ENCODE measurements at places on chromosomes 11 and 22.
A peak's percentile ranks its signal among the peaks of the same experiment; 100 is the strongest.

DNA sequence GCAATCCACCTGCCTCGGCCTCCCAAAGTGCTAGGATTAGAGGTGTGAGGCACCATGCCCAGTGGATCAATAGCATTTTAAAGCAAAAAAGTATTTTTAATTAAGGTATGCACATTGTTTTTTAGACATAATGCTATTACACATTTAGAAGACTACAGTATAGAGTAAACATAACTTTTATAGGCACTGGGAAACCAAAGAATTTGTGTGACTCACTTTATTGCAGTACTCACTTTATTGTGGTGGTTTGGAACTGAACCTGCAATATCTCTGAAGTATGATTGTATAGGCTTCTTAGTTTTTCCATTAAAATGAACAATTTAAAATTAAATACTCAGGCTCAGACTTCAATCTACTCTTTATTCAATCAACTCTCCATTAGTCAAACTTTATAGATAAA lies 17.5 kb upstream of the CD3E start:
- DNase-seq: no peak

- no peak for DNase-seq
Observed at GRCh38 chr22:20802452-20802851, 28.5 kb downstream of the SERPIND1 start.

DNA sequence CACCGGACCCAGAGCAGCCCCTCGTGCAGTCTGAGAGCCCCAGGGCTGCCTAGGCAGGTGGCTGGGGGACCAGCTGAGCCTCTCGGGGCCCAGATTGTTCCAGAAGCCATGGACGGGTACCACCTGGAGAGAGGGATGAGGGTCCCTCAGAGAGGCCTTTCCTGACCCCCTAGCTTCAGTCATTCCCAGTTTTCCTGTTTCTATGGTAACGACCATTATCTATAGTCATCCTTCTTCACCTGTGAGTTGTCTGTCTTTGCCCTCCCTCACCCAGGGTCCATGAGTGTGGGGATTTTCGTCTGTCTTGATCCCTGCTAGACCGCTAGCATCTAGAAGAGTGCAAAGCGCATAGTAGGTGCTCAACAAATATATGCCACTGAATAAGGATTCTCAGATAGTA lies 76.3 kb upstream of the TCF20 start:
- no peak for DNase-seq

DNA sequence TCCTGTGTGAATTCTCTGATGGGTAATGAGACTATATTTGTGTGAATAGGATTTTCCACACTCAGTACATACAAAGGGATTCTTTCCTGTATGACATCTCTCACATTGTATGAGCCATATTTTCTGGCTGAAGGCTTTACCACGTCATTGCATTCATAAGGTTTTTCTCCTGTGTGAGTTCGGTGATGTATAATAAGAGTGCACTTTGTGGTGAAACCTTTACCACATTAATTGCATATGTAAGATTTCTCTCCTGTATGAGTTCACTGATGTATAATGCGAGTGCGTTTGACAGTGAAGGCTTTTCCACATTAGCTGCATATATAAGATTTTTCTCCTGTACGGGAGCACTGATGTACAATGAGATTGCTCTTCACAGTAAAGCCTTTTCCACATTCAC lies 455.4 kb upstream of the CNTN5 start:
- no peak for DNase-seq

DNA sequence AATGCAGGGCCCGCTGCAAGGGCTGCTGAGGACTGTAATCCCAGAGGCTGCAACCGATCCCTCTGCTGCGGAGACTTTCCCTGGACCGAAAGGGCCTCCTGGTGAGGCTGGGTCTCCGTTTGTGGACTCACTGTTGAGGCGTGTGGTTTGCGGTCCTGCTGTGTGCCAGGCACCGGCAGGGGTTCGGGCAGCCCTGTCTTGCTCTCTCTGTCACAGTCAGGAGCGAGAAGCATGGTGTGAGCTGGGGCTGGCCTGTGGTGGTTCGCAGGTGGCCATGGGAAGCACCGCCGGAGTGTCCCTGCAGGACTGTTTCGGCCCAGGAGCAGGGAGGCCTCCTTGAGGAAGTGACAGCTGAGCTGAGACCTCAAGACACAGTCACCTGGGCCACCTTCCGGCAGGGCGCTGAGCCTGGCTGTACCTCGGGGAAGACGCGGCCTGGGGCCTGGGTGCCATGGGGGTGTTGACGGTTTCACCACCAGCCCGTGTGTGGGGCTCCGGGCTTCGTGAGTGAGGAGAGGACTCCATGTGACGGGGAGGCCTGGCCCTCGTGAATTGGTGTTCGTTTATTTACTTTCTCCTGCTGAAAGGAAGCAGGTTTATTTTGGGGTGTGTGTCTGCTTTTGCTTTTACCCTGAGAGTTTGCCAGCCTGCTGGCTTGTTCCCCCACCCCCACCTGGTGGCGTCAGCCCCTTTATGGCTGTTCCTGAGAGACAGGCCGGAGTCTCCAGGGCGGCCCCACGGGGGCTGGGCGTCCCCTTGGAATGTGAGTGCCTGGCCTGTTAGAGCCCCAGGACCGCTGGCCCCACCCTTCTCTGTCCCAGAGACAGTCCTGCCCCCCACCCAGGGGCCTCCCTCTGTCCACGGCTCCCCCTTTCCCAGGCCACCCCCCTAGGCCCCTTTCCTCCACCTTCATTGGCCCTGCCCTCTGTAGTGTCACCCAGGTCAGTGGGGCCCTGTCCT lies 122.5 kb downstream of the KCNQ1OT1 start:
- no peak for DNase-seq

GRCh38 chr11:19595840-19596751 lies 116.5 kb upstream of the NAV2 start:
- DNase-seq: no peak

- peak; percentile 58 for DNase-seq
Observed at GRCh38 chr11:75582895-75583717, 21.1 kb downstream of the SERPINH1 start.

- DNase-seq: peak; percentile 84
Observed at GRCh38 chr11:34614344-34615104, 6.4 kb upstream of the EHF start.

DNA sequence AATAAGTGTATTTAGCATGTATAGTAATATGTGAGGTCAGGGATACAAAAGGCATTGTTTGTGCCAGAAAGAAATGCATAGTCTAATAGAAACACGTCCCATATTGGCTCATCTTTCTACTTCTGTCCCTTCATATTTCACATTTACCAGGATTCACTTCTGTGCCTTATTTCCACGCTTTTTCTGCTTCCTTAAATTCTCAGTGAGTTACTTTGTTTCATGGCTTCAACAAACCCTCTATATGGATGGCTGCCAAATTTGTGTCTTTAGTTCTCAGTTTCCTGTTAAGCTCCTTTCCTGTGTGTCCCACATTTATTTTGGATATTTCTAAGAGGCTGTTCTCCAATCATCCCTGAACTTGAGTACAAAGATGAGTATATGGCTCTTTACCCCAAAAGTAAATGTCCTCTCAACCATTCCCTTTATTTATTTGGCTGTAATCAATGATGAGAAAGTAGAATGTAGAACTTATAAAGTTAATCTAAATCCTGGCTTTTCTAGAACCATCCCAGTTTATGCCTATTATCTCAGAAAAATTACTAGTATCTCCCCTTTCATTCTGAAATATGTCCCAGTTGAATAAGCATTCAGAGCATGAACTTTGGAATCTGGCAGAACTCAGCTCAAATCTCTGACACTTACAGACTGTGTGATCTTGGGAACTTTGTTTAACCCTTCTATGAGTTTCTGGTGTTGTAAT lies 23.5 kb downstream of the OR8B12 start:
- no peak for DNase-seq

GRCh38 chr11:108302121-108302785 lies 79.4 kb downstream of the ATM start:
- DNase-seq: no peak

- no peak for DNase-seq
Observed at GRCh38 chr11:14212986-14213385, 146.0 kb downstream of the RRAS2 start.

- peak; percentile 23 for DNase-seq
Observed at GRCh38 chr22:45163099-45163450, 650 bp upstream of the NUP50 start.

GRCh38 chr11:65658174-65659021 lies 4.3 kb downstream of the RELA start:
- no peak for DNase-seq

DNA sequence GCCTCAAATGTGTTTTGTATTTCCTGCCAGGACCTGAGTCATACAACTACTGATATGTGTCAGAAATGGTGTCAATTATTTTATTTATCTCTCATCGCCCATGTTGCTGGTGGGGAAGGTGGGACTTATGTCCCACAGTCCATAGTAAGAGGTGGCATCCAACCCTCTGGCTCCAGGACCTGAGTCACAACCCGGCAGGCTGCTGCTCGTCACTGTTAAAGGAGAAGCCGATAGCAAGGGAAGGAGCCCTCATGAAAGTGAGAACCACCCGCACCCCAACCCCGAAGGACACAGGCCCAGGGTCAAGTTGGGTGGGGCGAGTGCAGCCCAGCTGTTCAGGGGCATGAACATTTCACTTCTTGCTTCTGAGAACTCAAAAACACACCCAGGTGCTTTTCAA lies 33.1 kb upstream of the TP53I11 start:
- no peak for DNase-seq

- no peak for DNase-seq
Observed at GRCh38 chr11:73172992-73173656, 31.0 kb upstream of the FCHSD2 start.

- DNase-seq: no peak
Observed at GRCh38 chr11:24240496-24241175, 256.2 kb upstream of the LUZP2 start.

DNA sequence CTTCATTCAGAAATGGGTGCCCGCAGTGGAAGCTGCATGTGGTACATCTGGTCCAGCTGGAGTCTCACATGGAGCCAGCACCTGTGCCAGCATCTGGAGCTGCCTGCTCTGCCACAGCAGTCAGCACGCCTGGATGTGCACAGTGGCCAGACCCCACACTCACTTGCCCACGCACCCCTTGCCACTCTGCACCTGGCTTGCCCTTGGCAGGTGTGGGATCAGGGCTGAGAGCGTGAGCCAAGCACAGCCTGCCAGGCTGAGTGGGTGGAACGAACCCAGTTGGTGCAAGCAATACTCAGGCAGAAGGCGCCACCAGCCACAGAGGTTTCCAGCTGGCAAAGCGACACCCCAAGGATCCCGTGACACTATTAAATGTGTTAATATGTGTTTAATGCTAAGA lies 95.5 kb upstream of the AMOTL1 start:
- DNase-seq: no peak

DNA sequence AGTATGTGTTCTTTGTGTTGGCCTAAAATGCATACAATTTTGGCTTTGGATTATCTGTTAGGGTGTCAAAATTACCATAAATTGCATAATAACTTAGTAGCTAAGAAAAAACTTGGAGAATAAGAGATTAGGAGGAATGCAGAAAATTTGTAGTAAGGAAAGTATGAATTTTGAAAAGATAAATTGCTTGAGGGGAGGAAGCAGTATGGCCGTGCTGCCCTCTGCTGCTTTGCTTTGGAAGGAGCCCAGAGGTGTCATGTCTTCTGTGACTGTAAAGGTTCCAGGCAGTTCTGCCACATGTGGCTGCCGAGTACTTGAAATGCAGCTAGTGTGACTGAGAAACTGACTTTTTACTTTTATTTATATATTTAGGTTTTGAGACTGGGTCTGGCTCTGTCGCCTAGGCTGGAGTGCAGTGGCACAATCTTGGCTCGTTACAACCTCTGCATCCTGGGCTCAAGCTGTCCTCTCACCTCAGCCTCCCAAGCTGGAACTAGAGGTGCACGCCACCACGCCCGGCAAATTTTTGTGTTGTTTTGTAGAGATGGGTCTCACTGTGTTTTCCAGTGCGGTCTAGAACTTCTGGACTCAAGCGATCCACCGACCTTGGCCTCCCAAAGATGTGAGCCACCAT lies 1.8 kb downstream of the ADSL start:
- DNase-seq: peak; percentile 81

GRCh38 chr11:86488553-86488952 lies 113.9 kb downstream of the CCDC81 start:
- no peak for DNase-seq

DNA sequence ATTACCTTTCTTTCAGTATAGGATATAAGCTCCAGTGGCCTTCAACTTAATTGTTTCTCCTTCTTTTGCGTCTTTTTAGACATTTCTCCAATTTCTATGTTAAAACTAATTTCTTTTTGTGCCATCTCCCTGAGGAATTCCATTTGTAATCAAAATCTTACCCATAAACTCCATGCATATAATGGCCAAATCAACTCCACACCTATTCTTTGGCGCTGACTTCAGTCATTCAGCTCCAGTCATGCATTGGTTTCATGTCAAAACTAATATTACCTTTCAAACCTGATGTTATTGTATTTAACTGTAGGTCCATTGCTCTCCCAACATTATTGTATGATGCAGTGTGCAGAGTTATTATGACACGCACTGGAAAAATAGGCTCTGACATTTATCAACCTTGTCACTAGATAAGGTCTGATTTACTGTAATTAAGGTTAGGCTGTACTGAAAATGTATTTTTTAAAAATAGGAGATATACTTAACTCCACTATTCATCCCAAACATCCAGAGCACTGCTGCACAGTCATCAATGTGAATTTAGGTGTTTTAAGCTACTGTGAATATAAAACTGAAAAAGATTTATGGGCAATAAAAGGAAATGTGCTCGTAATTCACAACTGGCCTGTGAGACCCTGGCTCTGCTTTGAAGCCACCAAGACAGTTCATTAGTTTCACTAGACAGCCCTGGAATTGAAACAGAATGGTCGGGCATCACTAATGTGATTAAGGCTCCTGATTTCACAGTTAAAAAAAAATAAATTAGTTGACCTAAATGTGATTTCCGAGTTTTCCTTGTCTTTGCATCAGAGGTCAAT lies 180.6 kb upstream of the GRIA4 start:
- no peak for DNase-seq

- peak; percentile 69 for DNase-seq
Observed at GRCh38 chr11:134068829-134069425, at the start of gene JAM3. Gene JAM3, plus strand, starts transcription at chr11:134069072. Its CDS starts 12 bp downstream, at chr11:134069084.

DNA sequence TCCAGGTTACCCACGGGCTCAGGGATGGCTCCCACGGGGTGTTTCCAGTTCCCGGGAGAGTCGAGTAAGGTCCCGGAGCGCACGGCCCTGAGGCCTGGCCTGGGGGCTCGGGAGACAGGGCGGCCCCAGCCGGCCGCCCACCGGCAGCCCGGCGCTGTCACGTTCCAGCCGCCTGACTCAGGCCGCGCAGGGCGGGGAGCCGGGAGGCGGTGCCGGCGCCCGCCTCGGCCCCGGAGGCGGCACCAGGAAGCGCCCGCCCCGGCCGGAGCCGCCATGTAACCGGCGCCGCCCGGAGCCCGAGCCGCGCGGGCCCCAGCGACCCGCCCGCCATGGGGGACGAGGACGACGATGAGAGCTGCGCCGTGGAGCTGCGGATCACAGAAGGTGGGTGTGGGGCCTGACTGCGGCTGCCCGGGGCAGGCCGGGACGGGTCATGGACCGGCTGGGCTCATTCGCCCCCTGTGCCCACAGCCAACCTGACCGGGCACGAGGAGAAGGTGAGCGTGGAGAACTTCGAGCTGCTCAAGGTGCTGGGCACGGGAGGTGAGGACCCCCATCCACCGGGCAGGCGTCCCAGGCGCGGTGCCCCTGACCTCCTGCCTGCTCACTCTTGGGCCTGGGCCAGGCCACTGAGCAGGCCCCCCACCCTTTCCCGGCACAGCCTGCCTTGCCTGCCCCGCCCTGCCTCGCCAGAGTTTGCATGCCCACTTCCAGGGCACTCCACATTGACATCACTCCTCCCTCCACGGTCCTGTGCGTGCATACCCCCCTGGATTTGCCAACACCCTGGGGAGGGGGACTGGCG lies at the start of gene RPS6KA4:
Gene RPS6KA4, plus strand, starts transcription at position 256 of the 805 bp plus-strand sequence. Its CDS starts 74 bp downstream, at position 330.
- no peak for DNase-seq

GRCh38 chr11:11993839-11994238 lies 14.6 kb downstream of the DKK3 start:
- no peak for DNase-seq

Measured in Kasumi-1 (cell line).